ENCODE measurements at places on chromosomes 12 and 14.
A peak's percentile ranks its signal among the peaks of the same experiment; 100 is the strongest.

- no peak for DNase-seq
These were observed 803.7 kb downstream of the DIO2 start for GRCh38 chr14:79407572-79407971.

- DNase-seq = no peak
These were observed 354.5 kb downstream of the NUAK1 start for GRCh38 chr12:105783983-105784947.

GRCh38 chr12:104605685-104606084, 148.9 kb downstream of the CHST11 start:
- DNase-seq = peak; percentile 29

DNA sequence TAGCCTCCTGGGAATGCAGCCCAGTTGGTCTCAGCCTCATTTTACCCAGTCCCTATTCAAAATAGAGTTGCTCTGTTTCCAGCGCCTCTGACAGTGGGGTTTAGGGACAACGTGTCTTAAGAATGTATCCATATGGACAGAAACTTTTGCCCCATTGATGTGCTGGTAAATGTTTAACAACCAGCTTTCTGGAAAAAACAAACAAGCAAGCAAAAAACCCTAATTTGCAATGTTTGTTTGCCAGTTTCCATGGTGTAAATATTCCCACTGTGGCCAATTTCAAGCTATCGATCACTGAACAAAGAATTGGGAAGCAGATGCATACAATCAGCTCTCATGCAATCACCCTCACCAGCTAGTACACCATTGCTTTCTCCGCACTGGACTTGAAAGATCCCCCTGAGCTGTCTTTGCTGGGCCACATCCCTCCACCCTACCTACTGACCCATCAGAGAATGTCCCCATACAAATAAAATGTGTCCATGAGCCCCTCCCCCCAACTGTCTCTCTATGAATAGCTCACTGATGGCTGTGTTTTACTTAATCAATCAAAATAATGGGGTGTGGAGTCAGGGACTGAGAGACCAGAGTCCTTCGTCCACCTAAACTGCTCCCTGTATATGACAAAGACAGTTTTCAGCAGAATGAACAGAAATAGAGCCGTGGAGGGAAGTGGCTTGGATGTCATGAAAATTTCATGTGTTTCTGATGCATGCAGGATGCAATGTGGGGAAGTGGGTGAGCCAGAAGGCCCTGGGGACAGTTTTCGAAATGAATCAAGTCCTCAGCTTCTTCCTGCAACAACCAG, 40.8 kb downstream of the CCDC60 start:
- peak; percentile 24 for DNase-seq

- no peak for DNase-seq
These were observed 25.6 kb upstream of the KRAS start for GRCh38 chr12:25276199-25276937.

DNA sequence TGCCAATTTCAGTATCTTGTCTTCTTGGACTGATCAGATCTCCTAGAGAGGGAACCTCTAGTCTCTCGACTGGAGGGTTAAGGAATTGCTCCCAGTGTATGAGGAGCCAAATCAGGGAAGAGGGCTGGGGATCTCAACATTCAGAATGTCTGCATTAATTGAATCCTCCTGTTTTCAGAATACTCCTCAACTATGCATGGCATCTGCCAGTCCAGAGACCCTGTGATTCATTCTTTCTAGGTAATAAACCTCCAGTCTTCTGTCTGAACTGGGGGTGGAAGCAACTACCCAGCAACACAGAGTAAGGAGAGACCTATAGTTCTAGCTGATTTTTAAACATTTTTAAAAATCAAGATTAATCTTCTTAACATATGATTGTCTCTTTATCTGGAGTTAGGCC, 92.7 kb downstream of the AKAP6 start:
- DNase-seq = no peak

GRCh38 chr14:88064841-88065240, 59.9 kb downstream of the GPR65 start:
- DNase-seq = no peak

DNA sequence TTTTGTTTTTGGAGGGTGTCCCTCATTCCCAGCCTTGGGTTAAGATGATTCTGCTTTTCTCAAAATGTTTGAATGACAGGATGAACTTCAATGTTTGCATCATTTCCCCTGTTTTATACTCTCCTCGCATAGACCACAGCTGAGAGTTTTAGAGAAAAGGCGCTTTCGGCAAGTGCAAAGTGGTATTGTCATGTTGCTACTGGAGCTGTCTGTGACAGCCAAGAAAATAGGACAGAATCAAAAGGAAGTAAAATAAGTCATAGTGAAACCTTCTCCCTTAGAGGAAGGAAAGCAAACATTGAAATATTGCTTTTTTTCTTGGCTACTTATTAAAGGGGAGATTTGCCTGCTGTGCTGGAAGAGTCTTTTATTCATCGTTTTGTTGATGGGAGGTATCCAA, 33.5 kb upstream of the ARHGAP5 start:
- DNase-seq = no peak

- DNase-seq = no peak
These were observed 42.2 kb downstream of the ETNK1 start for GRCh38 chr12:22667122-22667521.

DNA sequence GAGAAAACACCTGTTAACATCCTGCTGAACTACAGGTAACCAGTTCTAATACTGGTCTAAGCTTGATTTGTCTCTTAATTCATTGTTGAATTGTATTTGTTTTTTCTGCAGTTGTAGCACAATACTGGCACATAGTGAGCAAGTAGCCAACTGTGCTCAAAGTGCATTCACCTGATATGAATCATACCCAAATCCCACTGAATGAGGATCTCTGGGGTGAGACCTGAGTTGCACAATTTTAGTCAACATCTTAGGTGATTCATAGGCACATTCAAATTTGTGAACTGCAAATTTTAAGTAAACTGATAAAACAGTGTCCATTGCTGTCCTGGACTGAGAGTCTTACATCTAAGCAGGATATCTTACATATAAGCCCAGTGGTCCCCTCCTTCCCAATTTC, 12.8 kb downstream of the KCNC2 start:
- no peak for DNase-seq

- no peak for DNase-seq
These were observed 29.5 kb downstream of the PHETA1 start for GRCh38 chr12:111339321-111339938.

GRCh38 chr12:78388461-78388860, 476.1 kb upstream of the SYT1 start:
- DNase-seq = peak; percentile 23

- no peak for DNase-seq
These were observed 65.0 kb downstream of the RFLNA start for GRCh38 chr12:124359671-124360581.

DNA sequence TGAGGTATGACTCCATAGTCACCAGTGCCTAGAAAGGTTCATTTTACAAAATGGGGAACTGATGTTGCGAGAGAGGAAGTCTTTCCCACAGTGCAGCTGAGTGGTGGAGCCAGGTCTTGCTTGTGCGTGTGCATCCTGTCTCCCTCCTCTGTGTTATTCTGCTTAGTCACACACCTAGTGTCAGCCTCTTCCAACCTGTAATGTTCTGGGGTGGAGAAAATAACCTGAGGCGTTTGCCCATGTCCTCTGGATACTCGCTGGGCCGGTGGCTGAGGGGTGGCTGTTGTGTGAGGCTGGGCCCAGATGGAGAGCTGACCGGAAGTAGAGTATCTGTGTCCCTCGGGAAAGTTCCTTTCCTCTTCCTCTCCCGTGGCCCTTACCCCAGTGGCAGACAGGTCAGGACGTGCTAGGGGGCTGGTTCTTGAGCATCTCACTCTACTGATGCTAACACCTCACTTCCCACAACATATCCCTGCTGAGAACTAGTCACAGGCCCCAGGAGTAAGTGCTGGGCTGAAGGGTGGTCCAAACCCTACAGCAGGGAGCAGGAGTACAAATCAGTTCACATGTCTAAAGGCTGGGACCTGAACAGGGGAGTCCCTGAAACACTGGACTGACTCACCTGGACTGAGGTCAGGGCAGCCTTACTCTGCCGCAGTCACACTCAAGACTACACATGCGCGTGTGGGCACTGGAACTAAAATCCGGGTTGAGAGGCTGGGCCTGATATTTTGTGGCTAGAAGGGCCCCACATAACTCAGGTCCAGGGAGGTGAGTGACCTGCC, 7.0 kb downstream of the MLF2 start:
- no peak for DNase-seq

- DNase-seq = no peak
These were observed 126.9 kb downstream of the SLC25A21 start for GRCh38 chr14:37045340-37046061.

GRCh38 chr12:93614917-93615596, 42.6 kb downstream of the SOCS2 start:
- no peak for DNase-seq

DNA sequence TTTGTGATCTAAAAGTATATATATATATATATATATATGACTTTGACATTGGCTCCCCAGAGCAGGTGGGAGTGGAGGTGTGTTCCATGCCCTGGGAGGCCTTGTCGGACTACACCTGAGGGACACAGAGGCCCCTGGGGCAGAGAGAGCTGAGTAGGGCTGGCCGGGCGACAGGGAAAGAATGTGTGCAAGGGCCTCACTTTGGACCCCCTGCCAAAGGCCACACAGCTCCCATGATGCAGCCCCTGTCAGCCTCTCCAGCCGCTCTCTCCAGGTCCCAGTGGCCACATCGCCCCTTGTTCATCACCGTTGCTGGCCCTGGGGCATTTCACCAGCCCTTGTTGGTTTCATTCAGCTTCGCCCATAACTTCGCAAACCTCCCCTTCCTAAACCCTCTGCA, 123.9 kb downstream of the BCL11B start:
- no peak for DNase-seq

- DNase-seq = no peak
These were observed 19.2 kb upstream of the BTBD6 start for GRCh38 chr14:105229099-105229655.

- DNase-seq = no peak
These were observed 34.6 kb downstream of the TESC start for GRCh38 chr12:117064596-117064995.

DNA sequence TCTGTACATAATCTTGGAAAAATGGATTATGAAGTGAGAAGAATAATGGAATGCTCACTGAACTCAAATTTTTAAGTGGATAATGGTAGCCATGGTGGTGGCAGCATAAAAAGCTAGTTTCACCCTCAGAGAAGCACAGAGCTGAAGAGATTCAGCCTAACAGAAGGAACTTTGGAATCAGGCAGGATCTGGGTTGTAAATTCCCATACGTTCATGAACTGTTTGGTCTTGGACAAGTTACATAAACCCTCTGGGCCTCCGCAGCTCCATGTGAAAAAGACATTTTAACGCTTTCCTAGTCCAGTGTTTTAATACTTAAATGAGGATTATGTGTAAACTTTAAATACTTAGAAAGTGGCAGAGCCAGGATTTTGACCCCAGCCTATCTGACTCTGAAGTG, 26.6 kb downstream of the JKAMP start:
- no peak for DNase-seq

GRCh38 chr14:65321370-65321875, 91.1 kb upstream of the FUT8 start:
- DNase-seq = no peak

GRCh38 chr12:24815114-24815423, 133.8 kb downstream of the BCAT1 start:
- DNase-seq = no peak

DNA sequence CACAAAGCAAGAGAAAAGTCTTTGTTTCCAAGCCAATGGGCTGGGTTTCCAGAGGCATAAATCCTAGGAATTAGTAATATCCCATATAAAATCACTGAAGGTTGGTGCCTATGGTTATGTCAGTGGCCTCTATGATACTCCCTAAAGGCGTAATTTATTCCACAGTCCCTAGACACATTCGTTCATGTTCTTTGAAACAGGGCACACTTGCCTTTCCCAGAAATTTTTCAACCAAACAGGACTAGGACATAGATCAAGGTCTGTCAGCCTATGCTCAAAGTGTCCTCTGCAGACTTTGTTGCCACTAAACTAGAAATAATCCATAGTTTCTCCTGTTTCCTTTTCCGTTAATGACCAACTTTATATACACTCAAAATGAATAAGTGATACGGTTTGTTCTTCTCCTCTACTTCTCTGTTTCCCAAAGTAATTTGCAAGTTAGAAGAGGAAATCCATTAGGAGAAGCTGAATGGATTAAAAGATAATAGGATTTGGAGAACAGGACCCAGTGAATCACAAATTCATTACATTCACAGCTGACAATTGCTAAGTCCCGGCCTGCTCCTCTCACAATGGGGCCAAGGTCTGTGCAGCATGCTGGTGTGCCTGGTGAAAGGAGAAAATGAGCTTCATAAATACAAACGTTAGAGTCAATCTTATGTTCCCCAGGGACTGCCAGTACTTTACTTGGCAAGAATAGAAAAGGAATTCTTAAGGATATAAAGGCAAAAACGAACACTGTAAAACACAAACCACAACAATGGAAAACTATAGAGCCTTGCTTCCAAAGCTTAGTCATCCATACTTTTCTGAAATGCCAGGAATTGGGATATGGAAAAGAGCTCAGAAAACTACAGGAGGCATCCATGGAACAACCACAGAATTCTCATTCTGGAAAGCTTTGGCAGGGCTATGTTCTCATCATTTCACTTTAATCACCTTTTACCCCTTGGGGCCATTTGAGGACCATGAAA, 966.2 kb downstream of the NRXN3 start:
- DNase-seq = no peak

DNA sequence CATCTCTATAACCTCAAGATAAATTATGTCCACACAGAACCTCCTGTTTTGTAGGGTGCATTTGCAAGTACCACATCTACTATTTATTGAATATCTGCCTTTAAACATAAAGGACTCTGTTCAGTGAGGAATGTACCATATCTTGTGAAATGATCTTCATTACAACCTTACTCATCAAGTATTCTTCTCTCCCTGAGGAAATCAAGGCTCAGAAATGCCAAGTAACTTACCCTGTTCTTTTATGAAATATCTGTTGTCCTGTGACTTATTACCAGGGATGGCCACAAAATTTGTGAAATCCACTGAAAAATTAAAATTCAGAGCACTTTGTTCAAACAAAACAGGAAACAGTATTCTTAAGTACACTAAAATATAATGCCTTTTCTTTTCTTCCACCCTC, 366.7 kb downstream of the GALC start:
- DNase-seq = no peak

DNA sequence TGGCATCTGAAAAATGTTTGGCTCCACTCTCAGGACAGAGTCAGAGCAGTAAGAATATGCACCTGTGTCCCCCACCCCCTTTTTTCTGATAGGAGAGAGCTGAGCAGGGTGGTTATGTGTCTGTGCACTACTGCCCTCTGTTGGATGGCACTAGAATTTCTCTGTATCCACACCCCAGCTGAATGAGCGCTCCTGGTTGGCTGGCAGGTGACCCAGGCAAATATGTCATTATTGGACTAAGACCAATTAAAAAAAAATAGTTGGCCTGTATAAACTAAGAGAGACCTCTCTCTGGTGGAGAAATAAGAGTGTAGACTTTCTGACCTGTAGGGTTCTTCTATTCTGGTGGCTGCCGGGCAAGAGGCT, 107.0 kb downstream of the PTCSC3 start:
- DNase-seq = peak; percentile 45

DNA sequence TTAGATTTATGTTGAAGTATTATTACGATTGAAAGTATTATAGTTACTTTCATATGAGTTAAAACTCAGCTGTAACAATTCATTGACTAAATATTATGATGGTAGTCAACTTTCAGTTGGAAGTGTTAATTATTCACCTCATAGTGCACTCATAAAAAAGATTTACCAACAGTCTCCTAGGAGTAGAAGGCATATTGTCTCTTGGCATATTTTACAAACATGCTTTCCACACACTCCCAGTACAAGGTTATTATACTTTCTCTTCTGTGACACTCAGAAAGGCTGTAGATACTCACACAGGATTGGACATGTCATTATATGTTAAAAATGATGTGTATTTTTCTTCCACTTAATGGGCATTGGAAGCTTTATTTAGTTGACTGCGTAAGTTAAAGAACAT, 147.1 kb downstream of the NPAS3 start:
- no peak for DNase-seq

GRCh38 chr12:63397807-63398206, 246.8 kb upstream of the AVPR1A start:
- no peak for DNase-seq
